ENCODE measurements at places on chromosomes 5 and 9.

- DNase-seq, result no peak
These were observed 446.2 kb downstream of the HTR1A start for GRCh38 chr5:63516006-63516405.

- DNase-seq, result no peak
These were observed 238.0 kb upstream of the IRX2 start for GRCh38 chr5:2989517-2989916.

DNA sequence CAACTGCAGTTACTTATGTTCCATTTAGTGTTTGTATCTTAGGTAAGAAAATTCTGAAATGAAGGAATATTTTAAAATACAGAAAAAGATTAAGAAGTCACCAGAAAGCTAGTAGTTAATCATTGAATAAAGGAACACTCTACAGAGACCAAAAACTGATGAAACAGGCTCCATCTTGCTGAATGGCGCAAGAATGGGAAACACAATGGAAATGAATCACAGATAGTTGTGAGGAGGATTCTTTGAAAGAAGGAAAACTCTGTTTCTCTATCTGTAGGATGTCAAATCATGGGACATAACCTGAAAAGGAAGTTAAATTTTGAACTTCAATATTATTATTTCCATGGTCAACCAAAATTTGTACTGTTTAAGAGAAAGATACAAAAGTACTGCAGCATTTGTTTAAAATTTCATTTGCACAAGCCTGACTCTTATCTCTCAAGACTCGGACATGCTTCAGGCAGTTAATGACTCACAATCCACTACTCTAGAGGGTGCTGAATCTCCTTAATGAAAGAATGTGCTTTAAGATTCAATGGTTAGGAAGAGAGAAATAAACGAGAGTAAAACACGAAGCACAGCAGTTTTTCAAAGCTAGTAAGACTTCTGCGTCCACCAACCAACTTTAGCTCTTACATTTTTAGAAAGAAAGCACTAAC, 1064.4 kb upstream of the DMAC1 start:
- DNase-seq, result no peak

DNA sequence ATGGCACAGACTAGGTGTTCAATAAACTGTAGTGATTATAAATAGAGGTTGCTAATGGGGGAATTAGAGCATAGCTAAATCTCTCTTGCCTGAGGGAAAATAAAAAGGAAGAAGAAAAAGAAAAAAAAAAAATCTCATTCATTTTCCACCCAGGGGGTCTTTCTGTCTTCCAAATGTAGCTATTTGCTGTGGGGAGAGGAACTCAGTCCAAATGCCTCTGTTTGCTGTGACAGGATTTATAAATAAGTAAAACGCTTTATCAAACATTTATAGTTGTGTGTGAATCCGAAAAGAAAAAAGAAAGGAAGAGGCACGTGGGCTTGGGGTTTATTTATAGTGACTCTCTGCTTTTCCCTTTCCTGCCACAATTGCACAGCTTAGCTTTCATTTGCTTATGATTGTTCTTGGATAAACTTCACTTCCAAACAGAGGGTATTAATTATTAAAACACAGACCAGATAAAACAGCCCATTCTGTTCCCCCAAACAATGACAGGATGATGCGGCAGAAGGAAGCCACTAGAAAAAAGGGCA, 245.7 kb downstream of the ASTN2 start:
- DNase-seq, result no peak

DNA sequence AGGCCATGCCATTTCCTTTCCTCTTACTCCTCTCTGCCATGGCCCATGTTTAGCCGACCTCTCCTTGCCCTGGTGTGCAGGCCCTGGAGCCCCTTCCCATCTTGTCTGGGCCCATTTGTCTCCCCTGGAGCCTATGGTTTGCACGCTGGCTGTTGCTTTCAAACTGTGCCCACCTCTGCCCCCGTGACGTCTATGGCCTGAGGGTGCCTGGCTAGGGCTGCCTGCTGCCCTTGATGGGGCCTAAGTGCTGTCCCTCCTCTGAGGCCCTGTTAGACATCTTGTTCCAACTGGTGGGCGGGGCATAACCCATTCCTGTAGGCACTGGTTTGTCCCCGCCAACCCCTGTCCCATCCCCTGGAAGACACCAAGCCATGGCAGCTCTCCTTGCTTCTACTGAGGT, 22.7 kb upstream of the ENHO start:
- no peak for DNase-seq

GRCh38 chr9:70614786-70615463, 200.5 kb upstream of the KLF9 start:
- DNase-seq, result no peak

- no peak for DNase-seq
These were observed 7.3 kb downstream of the UCK1 start for GRCh38 chr9:131523451-131524435.

- DNase-seq, result no peak
These were observed 83.2 kb upstream of the SMIM15 start for GRCh38 chr5:61245486-61245885.

GRCh38 chr5:126808521-126808988, 31.6 kb downstream of the LMNB1 start:
- no peak for DNase-seq

- no peak for DNase-seq
These were observed 59.9 kb downstream of the ZFAND5 start for GRCh38 chr9:72305102-72305546.

DNA sequence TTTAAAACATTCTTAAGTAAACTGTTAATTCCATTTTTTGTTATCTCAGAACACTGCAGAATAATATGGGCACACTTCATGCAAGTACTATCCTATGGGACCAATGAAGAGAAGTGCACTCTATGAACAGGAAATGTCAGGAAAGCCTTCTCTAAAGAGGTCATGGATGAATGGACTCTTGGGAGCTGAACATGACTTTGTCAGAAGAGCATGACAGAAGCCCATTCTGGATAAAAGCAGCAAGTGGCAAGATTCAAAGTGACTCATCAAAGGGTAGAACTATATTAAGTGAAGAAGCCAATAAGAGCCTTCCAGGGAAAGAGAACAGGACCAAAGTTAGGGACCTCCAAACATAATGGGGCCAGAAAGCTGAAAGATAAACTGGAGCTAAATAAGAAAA, 94.0 kb downstream of the RAPGEF6 start:
- DNase-seq, result no peak

DNA sequence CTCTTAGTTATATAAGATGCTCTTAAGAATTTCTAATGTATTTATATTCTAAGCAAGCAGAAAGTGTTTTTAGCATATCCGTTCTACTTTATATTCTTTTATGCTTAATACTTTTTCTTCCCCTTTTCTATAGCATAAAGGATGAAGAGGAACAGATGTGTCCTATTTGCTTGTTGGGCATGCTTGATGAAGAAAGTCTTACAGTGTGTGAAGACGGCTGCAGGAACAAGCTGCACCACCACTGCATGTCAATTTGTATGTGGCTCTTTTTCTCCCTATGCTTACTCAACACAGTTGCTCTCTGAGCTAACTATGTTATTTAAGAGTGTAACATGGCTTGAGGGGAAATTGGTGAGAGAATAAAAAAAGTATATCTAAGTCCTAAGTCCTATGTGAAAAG, 37.6 kb upstream of the SETD9 start:
- DNase-seq, result no peak

DNA sequence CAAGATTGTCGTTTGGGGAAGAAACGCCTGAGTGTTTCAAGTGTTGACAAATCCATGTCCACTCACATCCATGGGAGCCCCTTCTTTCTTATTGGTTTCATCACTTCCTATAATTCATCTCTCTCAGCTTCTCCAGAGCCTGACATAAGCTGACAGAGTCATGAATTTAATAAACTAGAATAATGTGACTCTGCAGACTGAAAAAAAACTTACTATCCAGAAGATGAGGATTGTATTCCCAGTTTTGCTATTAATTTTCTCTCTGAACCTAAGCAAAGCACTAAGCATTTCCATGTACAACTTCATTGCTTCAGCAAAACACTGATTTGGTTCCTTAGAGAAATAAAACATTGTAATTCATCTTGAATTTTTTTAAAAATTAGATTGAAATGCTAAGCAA, 691.8 kb downstream of the MTRR start:
- DNase-seq, result no peak

- DNase-seq, result peak; percentile 47
These were observed 35.3 kb downstream of the GAPVD1 start for GRCh38 chr9:125296843-125297372.

DNA sequence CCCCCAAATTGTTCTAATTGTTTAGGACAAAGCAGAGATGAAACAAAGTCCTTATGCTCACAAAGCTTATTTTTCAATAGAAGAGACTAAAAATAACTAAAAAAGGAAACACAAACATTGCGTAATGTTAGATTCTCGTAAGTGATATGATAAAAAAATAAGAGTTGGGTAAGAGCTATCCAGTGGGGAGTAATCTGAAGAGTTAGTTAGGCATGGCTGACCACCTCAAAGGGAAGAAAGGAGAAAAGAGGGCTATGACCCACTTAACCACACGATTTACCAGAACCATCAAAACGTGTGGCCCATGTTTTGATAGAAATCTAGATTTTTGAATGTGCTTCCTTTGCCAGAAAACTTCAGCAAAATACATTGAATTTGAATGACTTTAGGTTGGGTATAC, 1296.8 kb upstream of the NUDT12 start:
- no peak for DNase-seq

- no peak for DNase-seq
These were observed 32.8 kb downstream of the TUT7 start for GRCh38 chr9:86321373-86321772.

- DNase-seq, result no peak
These were observed 28.7 kb downstream of the NEK6 start for GRCh38 chr9:124286292-124286931.

DNA sequence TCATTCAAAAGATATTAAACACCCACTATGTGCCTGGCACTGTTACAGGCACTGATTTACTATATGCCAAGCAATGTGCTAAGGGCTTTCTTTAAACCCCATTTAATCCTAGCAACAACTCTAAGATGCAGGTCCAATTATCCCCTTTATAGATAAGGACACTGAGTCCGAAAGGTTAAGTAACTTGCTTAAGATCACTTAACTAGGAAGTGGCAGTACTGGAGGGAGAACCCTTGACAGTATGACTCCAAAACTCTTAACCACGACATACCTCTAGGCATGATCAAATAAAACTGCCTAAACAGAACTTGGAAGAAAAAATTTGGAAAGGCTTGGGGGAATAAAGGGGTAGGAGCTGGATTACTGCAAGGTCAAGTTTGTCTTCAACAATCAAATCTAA, 1.7 kb downstream of the RAB14 start:
- no peak for DNase-seq

GRCh38 chr9:108053555-108054061, 564.0 kb upstream of the KLF4 start:
- peak; percentile 7 for DNase-seq

DNA sequence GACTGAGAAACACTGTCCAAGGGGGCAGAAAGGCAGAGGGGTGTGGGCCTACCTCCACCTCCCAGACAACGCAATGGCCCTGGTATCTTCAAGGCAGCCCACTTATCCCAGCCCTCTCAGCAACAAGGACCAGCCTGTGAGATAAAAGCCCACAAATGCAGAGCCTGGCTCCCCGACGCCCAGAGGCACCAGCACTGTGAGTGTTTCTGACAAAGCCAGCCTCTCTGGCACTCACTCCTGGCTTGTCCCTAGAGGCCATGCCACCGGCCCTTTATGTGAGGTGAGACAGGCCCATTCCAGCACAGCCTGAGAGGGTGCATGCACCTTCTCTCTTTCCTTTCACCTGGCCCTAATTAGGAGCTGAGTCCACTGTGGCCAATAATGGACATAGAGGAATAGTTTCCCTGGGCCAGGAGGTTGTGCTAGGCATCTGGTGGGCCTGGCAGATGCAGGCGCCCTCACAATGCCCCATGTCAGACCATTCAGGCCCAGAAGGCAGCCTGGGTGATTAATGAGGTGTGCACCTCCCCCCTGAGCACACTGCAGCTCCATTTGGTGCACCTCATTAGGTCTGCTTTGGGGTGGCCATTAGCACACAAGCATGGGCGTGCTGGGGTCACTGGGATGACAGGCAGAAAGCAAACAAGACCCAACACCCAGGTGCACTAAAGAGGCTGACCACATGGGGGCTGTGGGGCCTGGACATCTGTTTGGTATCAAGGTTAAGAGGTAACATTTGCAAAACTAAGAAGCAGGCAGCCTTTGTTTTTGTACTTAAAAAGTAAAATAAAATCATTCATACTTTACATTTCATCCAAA, 176.0 kb downstream of the MED10 start:
- no peak for DNase-seq

DNA sequence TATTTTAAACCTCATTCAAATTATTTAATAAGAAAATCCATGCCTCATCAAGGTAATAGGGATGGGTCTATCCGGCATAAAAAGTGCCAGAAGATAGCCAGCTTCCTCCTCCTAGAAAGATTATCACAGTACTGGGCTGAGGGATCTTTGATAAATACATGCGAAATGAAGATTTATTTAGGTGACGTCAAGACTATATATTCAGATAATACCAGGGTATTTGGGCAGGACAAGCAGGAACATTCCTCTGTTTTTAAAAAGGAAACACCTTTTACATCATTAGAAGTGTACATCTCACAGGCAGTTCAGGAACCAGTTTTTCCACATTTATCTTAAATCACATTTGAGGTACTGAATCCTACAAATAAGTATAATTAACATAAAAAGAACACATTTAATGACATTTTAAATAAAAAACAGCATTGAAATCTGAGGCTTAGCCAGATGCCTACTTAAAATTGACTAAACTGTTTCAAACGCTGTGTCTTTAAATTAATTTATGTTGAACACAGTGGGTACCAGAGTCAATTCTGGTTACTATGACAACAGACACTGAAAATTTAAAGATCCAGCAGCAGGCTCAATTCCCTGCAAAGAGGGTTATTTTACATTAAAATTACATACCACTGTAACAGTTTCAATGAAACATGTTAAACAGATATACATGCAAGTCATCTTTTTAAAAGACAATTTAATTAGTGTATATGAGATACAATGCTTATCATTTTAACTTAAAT, 124.7 kb upstream of the SLCO6A1 start:
- no peak for DNase-seq

DNA sequence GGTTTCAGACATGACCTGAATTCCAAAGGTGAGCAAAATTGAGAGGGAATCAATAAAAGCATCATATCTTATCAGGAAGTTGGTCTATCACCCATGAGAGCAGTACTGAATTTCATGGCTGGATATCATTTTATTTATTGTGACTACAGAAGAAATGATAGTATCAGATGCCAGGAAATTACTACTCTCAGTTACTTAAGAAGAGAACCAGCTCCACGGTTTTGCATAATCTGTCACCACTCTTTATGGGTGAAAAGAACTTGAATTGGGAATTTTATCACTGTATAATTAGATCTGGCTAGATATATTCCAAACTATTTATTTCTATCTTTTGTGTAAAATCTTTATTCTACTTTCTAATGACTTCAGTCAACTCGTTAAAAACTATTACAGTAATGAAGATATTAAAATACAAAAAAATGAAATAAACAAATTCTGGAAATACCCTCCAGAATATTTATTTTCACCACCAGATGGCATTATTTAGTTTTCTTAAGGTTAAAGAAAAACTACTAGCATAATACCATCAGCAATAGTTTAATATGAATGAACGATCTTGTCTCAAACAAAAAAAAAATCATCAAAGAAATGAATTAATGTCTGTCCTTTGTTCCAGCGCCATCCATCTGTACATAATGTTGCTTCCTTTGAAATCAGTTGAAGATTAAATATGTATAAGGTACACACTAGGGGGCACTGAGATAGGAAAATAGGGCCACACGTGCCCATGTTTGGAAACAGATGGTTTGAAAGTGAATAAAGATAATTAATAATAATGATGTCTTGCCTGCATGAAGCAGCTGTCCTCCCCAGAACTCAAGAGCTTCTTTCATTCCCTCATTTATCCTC, 84.7 kb upstream of the SLCO6A1 start:
- peak; percentile 5 for DNase-seq

GRCh38 chr5:155293605-155294178, 280.1 kb downstream of the KIF4B start:
- DNase-seq, result no peak

GRCh38 chr5:128169401-128170017, 85.9 kb downstream of the SLC12A2 start:
- no peak for DNase-seq

All from NCI-H1930 (cell line).